ENCODE measurements at places on chromosomes 3 and 15.

GRCh38 chr15:67137319-67137718 lies 71.9 kb downstream of the SMAD3 start:
- DNase-seq: no peak

- DNase-seq: no peak
These were observed 24.5 kb downstream of the NIPA1 start for GRCh38 chr15:22810853-22811338.

DNA sequence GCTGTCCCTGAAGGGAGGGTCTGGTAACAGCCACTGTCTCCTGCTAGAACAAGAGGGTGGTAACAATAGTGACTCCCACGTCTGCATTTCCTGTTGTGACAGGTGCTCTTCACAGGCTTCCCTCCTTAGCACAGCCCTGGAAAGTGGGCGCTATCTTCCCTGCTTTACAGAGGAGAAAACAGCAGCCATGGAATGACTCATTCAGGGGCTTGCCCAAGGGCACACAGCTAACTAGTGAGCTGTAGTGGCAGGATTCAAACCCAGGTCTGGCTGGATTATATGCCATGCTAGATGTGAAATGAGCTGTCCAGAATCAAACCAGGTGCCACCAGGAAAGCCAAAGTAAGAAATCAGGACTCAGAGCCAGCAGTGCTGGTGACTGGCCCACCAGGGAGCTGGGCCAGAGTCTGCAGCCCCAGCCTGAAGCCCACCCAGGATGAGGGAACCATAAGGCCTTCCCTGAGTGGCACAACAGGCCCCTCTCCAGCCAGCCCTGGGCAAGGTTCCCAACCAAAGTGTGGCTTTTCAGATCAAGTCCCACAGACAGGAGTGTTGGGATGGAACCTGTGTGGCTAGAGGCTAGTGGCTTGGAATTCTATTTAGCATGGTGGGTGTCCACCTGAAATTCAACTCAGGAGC lies 102.4 kb downstream of the ETFA start:
- peak; percentile 14 for DNase-seq

DNA sequence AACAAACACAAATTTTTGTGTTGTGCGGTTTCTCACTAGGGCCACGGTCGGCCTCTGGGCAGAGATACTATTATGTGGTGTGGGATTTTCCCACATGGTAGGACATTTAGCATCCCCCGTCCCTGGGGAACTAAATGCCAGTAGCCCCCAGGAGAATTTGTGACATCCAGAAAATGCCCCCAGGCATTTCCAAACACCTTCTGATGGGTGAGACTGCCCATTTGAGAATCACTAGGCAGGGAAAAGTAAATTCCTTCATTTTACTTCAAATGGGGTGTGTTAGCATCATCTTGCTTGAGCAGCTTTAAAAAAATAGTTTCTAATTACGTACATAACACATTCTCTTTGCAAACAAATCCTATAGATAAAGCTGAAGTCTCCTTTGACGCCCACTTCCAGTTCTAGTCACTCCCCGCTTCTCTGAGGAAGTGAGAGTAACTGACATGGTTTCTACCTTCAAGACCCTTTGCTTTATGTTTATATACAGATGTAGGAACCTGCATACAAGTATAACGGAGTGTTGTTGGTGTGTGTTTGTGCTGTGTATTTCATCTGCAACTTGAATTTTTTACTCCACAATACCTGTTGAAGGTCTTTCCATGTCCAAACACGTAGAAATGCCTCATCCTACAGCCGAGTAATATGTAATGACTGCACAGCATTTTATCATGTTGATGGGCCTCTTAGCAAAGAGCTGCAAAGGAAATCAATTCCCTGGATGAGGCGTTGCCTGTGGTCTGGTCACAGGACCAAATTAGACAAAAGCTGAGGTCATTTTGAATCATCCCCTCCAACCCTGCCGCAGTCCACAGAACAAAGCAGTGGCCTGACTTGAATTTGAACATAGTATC lies 31.4 kb upstream of the ZBTB38 start:
- no peak for DNase-seq

- no peak for DNase-seq
These were observed 3.5 kb upstream of the AHSG start for GRCh38 chr3:186609247-186609868.

- DNase-seq: no peak
These were observed 43.2 kb upstream of the ACKR4 start for GRCh38 chr3:132553826-132554225.

GRCh38 chr15:78323693-78324092 lies 16.5 kb upstream of the CRABP1 start:
- no peak for DNase-seq

GRCh38 chr15:51163843-51164242 lies 69.1 kb upstream of the TNFAIP8L3 start:
- DNase-seq: no peak

DNA sequence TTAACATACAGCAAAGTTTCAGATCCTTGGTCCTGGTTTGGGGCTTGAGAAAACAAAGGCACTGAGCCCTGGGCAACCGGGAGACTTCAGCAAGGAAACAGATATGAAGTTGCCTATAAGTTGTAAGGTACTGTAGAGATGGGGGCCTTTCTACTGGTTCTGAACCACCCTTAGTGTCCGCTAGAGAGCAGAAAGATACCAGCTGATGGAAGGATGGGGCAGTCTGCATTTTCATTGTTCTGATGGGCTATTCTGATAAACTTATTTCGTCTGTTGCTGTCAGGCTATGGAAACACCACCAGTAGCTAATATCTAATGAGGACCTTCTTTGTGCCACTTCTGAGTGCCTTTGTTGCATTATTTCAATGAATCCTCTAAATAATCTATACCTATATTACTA lies 38.7 kb downstream of the FGD5 start:
- DNase-seq: no peak

DNA sequence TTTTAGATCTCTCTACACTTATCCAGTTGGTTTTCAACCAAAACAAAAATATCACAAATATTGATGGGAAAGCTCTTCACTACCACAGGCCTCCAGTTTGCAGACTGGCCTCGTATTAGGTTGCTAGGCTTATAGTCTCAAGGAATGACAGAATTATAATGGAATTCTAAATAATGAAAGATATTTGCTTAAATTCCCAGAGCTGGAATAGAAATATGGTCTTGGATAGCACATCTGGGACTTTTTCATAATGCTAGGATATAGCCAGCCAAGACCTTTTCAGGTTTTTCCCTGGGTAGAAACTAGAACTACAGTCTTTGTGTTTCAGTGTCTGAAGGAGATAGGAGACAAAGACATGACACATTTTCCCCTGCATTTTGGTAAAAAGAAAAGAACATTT lies 121.9 kb upstream of the STAC start:
- no peak for DNase-seq

GRCh38 chr3:31829826-31830426 lies 151.1 kb downstream of the OSBPL10 start:
- no peak for DNase-seq

DNA sequence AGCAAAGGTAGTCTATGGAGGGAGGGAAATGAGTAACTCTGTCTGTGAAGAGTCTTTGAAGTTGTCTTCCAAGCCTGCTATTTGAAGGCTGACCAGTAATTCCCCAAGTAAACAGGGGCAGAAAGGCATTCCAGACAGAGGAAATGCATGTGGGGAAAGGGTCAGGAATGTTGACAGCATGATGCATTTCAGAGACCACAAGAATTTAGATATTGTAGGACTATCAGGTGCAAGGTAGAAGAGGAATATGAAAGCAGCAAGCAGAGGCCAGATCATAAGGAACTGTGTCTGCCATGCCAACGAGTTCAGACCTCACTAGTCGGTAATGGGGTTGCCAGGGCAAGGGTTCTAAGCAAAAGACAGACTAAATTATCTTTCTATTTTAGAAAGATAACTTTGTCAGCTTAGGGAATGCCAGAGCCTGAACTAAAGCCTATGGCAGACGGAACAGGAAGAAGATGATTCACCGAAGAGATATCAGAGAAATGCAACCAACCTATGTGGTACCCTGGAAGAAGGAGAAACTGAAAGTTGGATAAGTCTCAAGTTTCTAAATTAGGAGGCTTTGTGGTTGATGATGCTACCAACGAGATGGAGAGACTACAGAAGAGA lies 327.0 kb upstream of the RORA start:
- DNase-seq: no peak

- DNase-seq: no peak
These were observed 57.8 kb upstream of the ACTC1 start for GRCh38 chr15:34853001-34853758.

GRCh38 chr15:28037969-28038590 lies 61.0 kb downstream of the OCA2 start:
- DNase-seq: no peak

DNA sequence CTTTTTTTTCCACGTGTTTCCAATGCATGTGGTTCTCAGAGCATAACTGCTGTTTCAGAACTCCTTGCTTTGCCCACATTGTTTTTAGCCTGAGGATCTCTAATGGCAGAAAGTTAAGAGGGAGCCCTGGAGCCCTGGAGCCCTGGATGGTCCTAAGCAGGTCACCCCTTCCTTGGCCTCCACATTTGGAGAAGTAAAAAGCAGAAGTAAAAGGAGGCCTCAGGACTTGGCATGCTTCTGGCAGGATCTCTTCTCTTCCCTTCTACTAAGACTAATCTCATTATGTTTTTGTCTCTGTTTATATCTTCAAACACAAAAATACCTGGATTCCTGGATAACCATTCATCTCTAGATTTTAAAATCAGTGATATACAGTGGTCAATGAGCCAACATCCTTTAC lies 50.1 kb downstream of the P2RY1 start:
- no peak for DNase-seq

GRCh38 chr3:61796088-61796680 lies 234.8 kb downstream of the PTPRG start:
- no peak for DNase-seq

GRCh38 chr3:186095561-186096081 lies 13.3 kb downstream of the ETV5 start:
- DNase-seq: no peak

GRCh38 chr3:43023746-43024145 lies 44.6 kb downstream of the GASK1A start:
- no peak for DNase-seq

DNA sequence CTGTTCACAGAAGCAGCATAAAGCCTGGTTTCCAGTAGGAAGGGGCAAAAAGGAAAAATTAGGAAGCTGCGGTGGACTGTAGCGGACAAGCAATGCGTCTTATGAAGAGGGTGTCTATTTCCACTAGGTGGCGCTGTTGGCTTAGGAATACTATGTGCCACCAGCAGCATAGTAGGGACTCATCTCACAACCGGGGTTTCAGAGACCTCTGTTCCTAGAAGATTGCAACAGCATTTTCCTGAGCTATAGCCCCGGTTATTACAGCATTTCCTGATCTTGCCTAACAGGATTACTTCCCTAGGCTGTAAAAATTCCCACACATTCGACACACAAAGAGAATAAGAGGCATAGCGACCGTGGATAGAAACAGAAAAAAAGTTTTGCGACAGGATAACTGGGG lies 683.0 kb downstream of the TBL1XR1 start:
- DNase-seq: no peak

Measured in activated naive CD4-positive, alpha-beta T cell treated with anti-CD3 and anti-CD28 coated beads, Interleukin-2, amount 10 ng/mL, durations not matched to agents 7 days and 5 days (primary cell).